A549 treated with GW870086 at 1 μM for 4 hours (cell line): ENCODE measurements at places on chromosomes 1 and 21. TPM values are rescaled to one million over a fixed set of nuclear protein-coding genes. Genes with fewer than 3 reads are reported as not detected.

Gene S100A2
- total RNA-seq, result 18.8 to 40.7 TPM (median 32.4 TPM) in 5 replicates

Gene FCER1G
- 0.46 to 0.74 TPM in 2 of 5 replicates, not detected in the others for total RNA-seq

Gene NES
- total RNA-seq, result 1.1 to 1.4 TPM (median 1.2 TPM) in 5 replicates

Gene SPRR2E
- total RNA-seq, result not detected in 5 replicates

Gene BMP8B
- total RNA-seq, result 4.4 to 5.5 TPM (median 5.0 TPM) in 5 replicates
